ENCODE measurements at places on chromosomes 2 and 18.

DNA sequence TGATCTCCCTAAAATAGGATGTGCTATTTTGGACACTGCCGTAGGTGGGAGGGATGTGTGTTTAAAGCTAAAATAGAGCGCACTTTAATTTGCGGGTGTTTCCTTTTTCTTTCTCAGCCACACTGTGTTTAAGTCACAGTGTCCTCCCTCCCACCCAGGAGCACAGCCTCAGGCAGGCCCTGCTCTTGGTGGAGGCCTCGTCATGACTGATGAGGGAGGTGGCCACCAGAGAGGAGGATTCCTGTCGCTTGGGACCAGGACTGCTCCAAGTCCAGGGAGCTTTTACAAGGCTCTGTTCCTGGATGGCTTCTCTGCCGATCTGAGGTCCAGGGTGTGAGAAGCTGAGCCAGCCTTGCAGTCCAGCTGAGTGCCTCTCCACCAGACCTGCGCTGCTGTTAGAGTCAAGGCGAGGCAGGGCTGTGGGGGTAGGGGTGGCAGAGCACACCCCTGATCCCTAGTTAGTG, 33.5 kb downstream of the INPP4A start:
- no peak for DNase-seq

DNA sequence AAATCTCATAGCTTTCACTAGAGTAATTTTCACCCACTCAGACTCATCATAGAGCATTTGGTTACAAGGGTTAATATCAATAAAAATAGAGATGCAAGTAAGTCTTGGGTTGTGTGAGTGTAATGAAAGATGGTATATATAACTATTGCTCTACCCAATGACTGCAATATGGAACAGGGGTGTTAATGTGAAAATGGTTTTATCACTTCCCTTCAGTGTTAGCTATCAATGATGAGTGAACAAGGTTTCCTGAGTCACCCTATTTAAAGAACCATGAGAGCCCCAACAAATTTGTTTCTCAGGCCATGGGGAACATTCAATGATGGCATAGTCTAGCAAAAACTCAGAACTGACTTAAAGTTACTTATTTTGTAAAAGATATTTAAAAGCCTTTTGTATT, 1133.6 kb upstream of the ZEB2 start:
- DNase-seq: no peak

DNA sequence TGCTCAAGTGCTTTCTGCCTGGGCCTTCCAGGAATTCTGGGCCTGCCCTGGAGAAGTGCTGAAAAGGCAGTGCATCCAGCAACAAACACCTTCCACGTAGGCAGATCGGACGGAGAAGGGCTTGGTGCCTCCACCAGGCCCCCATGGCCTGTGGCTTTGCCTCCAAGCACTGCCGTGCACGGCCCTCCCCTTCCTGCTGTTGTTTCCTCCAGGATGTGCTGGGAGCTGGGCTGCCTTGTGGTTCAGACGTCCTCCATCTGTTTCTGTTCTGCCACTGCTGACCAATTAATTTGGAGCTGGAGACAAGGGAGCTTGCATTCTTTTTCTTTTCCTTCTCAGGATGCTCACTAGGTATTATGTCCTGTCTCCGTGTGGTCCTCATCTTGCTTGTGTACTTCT, 197.0 kb downstream of the HRH4 start:
- DNase-seq: no peak

GRCh38 chr2:38092196-38092902, 16.4 kb upstream of the CYP1B1 start:
- DNase-seq: no peak

- DNase-seq: no peak
Measured at GRCh38 chr2:234827096-234827860, 124.5 kb upstream of the SH3BP4 start.

- DNase-seq: no peak
Measured at GRCh38 chr2:114472246-114472645, 29.8 kb downstream of the DPP10 start.

DNA sequence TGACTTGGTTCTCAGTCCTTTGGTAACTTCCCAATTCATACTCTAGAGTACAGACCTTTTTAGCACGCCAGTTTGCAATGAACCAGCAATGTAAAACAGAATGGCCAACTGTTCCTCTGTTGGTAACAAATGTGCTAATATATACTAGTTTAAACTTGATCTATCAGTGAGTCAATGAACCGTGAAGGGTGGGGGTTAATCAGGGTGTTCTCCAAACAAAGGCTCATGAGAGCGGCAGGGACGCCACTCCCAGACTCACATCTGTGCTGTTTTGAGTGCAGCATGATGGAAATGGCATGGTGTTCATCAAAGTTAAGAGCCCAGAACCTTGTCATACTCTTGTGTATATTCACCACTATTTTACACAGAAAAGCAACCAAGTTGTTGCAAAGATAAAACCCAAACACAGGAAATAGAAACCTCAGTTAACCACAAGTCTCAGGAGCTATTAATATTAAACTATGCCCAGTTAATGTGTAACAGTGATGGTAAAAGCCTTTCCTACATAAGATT, 70.3 kb downstream of the CERKL start:
- peak; percentile 65 for DNase-seq

DNA sequence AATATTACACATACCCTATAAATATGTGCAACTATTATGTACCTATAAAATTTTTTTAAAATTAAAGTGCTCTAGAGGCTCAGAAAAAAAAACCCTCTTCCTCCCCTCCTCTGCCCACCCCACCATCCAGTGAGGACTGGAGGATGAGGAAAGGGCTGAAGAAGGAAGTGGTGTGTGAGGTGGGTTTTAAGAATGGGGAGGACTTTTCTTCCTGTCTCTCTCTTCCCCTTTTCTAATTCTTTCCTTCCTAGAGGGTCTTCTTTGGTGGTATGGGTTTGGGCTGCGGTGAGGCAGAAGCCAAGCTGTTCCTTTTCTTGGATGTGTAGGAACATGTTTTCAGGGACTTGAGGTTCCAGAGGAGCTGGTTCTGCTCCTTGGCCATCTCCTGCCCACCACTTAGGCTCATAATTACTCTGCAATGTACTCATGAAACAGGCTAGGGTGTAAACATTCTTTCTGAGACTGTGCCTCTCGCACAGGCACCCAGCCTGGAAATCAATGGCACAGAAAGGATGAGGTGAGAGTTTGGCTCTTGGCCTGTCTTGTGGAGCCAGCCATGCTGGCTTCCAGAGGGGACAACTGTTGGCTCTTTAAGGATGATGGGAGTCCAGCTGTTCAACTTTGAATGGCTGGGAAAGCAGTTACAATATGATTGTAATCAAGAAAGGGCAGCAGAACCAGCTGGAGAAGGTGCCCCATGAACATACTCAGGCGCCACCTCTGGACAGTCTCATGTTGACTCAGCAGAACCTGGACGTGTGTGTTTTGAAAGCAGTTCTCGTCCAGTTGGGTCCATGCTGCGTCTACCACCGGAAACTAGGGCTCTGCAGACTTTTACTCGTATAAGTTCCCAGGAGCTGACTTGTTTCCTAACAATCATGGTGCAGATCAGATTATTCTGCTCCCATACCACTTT, 38.3 kb downstream of the IL1RL2 start:
- no peak for DNase-seq

- no peak for DNase-seq
Measured at GRCh38 chr18:73006331-73006730, 138.5 kb upstream of the NETO1 start.

- no peak for DNase-seq
Measured at GRCh38 chr2:16015903-16016265, 75.5 kb downstream of the MYCN start.

DNA sequence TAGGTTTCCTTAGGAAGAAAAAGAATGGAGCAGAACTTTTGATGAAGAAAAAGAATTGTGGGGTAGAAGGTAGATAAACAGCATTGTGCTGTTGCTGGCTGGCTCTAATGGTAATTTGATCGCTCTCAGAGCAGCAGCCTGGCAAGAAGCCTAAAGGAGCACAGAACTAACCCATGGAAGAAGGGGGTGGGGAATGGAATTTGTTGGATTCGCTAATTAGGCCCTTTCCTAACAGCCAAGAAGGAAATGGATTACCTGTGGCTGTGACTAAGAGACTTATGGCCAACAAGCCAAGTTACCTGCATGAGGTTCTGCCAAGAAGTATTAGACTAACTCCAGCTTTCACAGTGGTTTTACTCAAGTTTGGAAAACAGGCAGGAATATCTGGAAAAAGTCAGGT, 210.6 kb downstream of the IKZF2 start:
- no peak for DNase-seq

Measured in NCI-H1436 treated with DMSO at 0.1 percent for 48 hours (cell line).